ENCODE measurements at places on chromosomes 2 and 18.
A peak's percentile ranks its signal among the peaks of the same experiment; 100 is the strongest.

- peak; percentile 95 for DNase-seq
Measured at GRCh38 chr2:163348857-163349380, 386.9 kb downstream of the FIGN start.

- peak; percentile 20 for DNase-seq
Measured at GRCh38 chr2:73979686-73980085, 5.0 kb upstream of the TET3 start.

DNA sequence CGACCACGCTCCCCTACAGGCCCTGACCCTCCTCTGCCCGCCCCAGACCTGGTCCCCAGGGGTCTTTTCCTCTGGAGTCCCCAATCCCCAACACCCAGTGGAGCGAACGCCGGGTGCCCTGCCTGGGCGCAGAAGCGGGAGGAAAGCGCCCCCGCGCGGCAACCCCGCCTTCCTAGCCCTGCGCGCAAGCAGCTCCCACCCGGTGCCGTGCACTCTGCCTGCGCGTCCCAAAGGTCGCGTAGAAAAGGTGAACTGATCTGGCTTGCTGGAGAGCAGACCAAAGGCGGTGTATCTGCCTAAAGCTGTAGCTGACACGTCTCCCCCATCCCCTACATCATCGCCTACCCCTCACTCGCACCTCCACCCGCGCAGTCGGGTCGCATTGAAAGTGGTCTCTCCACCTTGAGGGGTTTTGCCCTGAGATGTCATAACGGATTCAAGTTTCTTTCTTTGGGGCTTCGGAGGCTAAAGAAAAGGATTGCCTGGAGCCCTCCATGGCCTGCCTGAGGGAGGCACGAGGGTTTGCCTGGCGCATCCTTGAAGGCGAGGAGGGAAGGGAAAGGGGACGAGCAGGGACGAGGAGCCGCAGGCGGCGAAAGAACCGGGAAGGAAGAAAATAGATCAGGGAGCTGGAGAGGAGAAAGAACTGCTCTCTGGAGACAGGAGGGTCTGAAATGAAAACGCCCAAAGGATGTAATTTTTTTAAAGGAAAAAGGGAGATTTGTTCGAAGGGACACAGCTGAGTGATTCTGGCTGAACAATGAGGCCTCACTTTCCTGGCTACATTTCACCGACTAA is 5.8 kb downstream of the GAD1 start:
- DNase-seq: no peak

GRCh38 chr2:186429104-186429503 is 57.0 kb upstream of the ZC3H15 start:
- no peak for DNase-seq

DNA sequence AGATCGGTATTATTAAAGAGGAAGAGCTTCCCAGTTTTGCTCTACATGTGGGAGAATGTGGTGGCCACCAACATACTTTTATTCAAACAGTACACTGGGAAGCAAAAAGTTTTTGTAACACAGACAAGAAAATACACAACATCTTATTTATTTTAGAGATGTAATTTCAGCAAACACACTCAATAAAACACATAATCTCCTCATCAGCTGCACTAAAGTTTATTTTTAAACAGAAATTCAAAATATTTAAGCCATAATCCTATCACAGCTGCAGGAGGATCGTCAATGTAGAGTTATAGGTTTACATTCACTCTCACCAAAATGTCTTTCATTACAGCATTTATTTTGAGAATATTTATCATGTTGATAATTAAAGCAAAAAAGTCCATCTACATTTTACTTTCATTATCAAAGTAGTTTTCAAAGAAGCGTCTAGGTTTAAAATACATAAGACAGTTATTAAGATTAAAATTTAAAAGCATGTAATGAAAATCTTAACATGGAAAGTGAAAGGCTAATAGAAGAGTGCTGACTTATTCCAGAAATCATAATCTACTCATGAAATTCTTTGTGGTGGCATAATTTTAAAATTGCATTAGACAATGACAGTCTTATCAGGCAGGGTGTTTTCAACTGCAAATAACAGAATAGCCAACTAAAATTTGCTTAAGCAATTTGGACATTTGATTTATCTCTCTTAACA is 61.0 kb downstream of the ANKRD44 start:
- no peak for DNase-seq

GRCh38 chr2:56230156-56230555 is 46.4 kb downstream of the CCDC85A start:
- no peak for DNase-seq

- DNase-seq: no peak
Measured at GRCh38 chr2:196334710-196335109, 163.3 kb upstream of the STK17B start.

DNA sequence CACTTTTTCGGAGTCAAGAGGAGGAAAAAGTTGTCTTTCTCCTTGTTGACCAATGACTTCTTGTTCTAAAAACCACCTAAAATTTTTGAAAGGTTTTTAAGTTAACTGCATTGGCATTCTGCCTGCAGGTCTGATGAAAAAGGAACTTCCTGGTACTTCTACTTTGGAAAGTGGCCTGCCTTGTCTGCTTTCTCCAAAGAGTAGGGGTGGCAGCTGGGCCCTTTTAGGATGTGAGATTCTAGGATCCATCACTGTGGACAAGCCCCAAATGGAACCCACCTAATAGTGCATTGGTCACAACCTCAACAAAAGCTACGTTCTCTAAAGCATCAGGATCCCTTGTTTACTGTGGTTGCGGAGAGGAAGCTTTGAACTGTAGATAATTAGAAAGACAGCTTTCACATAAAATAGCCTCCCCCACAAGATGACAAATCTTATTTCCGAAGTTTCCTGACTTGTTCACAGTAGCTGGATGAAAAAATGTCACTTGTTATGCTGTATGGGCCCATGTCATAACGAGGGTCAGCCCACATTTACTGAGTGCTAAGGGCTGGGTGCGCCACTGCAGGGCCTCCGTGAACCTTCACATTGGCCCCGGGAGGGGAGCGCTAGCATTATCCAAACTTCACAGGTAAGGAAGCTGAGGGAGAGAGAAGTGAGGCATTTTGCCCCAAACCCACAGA is 17.4 kb downstream of the ASPRV1 start:
- no peak for DNase-seq

DNA sequence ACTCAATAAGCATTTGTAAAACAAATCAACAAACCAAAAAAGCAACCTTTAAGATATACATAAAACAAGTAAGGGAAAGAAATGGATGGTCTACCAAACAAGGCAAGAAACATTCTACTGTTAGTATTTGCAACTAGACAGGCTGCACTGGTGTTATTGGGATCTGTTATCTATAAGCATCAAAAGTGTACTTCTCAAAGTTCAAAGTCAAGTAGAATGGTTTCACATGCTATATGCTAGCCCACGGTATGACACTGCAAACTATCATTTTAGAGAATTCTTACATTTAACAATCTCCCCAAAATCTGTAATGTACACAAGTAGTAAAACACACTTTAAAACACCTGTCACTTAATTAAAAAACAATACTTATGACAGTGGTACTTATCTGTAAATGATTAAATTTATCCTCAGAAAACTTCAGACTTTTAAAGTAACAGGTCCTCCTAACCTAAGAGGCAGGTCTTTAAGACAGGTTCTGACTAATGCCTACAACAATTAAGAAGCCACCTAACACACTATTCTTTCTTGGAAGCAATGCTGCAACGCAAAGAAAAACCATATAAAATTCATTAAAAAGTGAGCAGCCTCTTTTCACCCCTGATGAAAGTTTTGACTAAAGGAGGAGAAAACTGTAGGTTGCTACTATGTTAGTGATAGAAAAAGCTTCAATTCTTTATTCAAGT is 34.8 kb downstream of the SMAD2 start:
- DNase-seq: no peak

GRCh38 chr2:170277951-170278350 is 100.0 kb downstream of the MYO3B start:
- no peak for DNase-seq

DNA sequence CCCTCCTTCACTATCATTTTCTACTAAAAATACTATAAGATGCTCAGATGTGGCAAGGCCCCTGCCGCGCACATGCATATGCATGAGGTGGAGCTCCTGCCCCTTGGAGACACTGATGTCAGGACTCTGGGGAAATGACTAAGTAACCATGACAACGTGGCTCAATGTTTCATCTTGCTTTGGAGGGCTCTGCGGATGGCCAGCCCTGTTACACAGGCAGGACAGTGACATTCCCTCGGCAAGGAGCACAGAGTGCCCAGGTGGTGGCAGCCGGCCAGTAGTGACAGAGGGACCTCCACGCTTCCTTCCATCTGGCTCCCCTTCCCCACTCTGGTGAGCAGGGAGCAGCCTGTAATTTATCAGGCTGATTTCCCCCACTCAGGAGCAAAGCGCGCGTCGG is 364.1 kb downstream of the SS18 start:
- no peak for DNase-seq

DNA sequence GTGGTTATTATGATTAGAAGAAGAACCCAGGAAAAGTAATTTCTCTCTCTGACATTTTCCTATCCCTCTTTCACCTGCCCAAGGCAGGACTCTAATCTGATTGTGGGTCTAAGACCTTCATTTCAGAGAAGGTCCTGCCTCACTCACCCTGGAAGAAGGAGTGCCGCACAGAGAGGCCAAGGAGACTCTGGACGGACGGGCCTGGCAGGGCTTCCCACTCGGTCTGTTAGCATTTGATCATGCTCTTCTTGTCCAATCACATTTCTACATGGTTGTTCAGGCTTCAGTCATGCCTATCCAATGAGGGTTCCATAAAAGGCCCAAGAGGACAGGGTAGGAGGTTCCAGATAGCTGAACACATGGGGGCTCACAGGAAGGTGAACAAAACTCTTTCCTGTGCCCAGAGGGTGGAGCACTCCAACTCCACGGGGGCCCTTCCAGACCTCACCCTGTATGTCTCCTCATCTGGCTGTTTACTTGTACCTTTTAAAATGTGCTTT is 27.0 kb downstream of the ZNF892 start:
- DNase-seq: no peak

Data from Kasumi-1 (cell line).